ENCODE measurements at places on chromosomes 16 and 17.
A peak's percentile ranks its signal among the peaks of the same experiment; 100 is the strongest.

GRCh38 chr17:83106056-83106588, 26.7 kb downstream of the METRNL start:
- no peak for DNase-seq

GRCh38 chr16:71767060-71767900, 41.4 kb downstream of the AP1G1 start:
- DNase-seq = no peak

DNA sequence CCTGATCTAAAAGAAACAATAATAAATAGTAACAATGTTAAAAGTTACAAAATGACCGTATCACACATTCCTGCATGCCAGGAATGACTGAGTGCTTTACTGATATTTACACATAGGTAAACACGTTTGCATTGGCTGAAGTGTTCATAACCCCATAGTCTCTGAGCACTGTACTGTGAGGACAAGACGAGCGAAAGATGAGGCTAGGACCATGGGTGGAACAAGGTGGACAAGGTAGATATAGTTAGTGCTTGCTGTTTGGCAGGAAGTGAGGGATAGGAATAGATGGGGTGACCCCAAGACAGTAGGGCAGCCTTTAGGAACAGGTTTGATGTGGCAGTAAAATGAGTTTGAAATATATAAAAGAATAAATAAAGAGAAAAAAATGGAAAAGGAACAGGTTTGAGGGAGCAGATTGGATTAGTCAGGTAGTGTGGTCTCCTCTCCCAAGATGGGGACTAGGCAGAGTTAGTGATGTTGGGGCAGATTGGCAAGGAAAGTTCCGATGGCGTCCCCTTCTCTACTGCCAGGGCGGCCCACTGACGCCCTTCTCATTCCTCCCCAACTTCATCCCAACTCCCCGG, 452 bp upstream of the E2F4 start:
- no peak for DNase-seq

- no peak for DNase-seq
Observed at GRCh38 chr16:49932946-49933345, 77.0 kb upstream of the ZNF423 start.

DNA sequence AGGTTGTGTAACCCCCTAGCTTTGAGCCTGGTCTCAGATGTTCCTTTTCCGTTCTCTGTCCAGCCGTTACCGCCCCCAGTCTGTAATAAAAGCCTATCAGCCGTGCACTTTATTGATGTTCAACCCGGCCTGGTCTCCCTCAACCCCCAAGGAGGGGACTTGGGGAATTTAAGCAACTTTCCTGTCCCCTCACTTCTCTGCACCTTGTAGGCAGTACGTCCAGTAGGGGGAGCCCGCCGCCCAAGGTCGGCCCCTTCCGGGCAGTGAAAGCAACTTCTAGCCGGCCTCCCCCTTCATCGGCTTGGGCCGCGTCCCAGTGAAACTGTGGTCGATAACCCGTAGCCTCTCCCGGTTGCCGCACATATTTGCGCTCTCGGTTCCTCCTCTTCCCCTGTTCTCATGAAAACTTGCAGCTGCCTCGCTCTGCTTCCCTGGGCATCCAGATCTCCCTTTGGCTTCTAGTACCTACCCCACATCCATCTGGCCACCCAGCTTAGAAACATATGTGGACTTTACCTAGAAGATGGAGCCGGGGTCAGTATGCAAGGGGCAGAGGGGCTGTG, 7.9 kb downstream of the PNPO start:
- peak; percentile 88 for DNase-seq

DNA sequence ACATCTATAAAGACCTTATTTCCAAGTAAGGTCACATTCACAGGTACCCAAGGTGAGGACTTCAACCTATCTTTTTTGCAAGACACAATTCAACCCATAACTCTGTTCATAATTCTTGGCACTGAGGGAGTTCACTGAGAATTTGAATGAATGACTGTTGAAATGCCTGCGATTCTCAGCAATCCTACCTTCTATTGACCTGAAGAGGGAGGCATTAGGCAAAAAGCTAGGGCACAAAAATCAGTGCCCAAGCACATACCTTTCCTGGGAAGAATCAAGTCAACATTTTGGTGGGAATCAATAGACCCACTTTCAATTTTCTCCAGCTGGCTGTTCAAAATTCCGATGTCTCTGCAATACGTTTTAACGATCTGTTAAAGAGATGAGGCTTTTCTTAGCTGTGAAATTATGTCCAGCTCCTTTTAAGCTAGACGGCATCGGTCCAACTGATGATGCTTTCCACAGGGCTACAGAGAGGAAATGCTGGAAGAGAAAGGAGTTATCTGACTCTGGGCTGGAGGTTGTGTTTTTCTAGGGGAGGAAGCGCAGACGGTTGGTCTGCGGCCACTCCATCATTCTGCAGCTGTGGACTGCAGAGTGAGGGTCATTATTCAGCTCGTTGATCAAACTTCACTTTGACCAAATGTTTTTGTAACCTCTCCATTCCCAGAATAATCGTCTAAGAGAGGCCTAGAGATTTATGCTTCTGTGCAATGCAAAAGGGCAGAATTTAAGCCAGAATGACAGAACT, 25.2 kb downstream of the BCO1 start:
- no peak for DNase-seq

DNA sequence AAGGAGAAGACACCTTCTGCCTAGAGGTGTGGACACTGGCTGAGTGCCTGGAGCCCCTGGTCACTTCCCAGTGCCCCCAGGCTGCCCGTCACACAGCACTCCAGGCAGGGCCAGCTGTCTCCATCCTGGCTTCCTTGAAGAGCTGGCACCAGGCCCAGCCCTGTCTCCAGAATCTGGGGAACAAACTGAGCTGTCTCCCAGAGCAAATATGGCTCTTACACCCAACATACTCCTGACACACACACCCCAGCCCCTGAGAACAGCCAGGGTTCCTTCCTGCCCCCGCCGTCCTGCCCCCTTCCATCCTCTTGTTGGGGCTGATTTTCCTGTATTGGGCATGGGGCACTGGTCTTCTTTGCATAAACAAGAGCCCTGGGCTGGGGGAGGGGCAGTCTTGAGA, 9.1 kb downstream of the NHERF1 start:
- DNase-seq = peak; percentile 4

DNA sequence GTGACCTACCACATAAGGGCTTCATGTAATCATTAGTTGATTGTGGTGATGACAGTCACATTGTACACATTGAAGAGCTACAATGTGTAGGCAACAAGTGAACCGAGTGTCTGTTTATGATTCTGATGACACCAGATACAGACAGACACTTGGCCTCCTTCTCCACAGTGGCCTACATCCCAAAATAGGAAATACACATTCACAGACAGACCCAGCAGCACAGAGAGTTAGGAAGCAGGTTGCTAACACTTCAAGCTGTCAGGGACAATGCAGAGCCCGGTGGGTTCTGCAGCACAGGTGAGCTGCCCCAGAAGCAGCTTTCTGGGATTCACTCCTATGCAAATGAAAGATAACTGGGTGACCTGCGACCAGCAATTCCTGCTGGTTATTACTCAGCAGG, 72.2 kb downstream of the CDH11 start:
- no peak for DNase-seq

DNA sequence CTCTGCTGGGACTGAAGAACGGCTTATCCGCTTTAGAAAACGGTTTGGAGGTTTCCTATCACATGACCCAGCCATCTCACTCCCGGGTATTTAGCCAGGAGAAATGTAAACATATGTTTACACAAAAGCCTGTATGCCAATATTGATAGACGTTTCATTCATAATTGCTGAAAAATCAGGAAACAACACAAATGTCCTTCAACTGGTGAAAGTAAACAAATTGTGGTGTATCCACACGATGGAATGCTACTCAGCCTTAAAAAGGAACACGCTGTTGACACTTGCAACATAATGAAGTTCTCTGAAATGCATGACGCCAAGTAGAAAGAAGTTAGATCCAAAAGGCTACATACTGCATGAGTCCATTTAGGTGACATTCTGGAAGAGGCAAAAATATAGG, 157.6 kb downstream of the SLC39A11 start:
- DNase-seq = no peak

Data from DMS79 treated with DMSO at 0.1 percent for 48 hours (cell line).